ENCODE measurements at places on chromosomes 16 and 17. TPM values are rescaled to one million over a fixed set of nuclear protein-coding genes. Genes with fewer than 3 reads are reported as not detected.

DNA sequence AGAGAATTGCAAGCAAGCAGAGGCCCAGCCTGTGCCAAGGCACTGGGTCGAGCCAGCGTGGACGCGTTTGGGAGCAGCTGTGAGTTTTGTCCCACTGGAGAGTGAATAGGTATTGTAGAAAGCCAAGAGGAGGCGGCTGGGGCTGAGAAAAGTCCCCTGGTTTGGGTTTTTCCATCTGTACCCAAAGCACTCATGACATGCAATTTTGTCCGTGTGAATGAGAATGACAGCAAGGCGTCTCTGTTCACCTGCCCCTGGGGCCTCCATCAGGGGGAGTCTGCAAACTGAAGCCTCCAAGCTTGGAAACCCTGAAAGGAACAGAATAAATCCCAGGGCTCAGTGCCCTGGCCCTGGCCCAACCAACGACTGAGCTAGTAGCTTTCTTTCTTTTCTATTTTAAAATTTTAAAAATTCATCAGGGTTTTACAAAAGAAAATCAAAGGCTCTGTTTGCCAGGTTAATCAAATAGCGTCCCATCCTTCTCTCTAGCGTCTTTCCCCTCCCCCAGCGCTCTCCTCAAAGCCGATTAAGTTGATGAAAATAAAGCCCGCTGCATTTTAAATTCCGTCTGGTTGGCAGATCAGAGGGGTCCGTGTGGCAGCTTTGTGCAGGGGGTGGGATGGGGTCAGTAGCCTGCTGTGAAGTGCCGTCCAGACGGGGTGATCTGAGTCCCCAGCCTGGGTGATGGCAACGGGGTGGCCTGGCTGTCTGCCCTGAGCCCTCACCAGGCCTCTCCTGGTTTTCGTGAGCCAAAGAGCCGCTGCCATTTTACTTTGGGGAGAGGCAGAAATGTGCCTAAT is 171.0 kb downstream of the KATNIP start:
- H3K27ac ChIP-seq: no peak overlapping the region
- no peak overlapping the region for H3K4me3 ChIP-seq
- no peaks in the 10 kb centered on the region for H3K27me3 ChIP-seq

GRCh38 chr17:38735161-38735997 is 5.2 kb downstream of the CISD3 start:
- DNase-seq: peak; percentile 87
- H3K4me3 ChIP-seq: no peak overlapping the region
- no peak overlapping the region for H3K27ac ChIP-seq
- no peaks in the 10 kb centered on the region for H3K27me3 ChIP-seq
- H3K4me1 ChIP-seq: peaks cover 37% of the 10 kb centered on the region
- H3K36me3 ChIP-seq: peaks cover 22% of the 10 kb centered on the region

GRCh38 chr16:86209202-86209601 is 301.1 kb upstream of the FOXF1 start:
- H3K4me1 ChIP-seq: no peaks in the 10 kb centered on the region
- no peak for DNase-seq
- H3K4me3 ChIP-seq: no peak overlapping the region
- no peaks in the 10 kb centered on the region for H3K36me3 ChIP-seq
- peaks cover 4% of the 10 kb centered on the region for H3K27me3 ChIP-seq

- H3K27ac ChIP-seq: no peak overlapping the region
- no peak for DNase-seq
- H3K27me3 ChIP-seq: no peaks in the 10 kb centered on the region
- no peaks in the 10 kb centered on the region for H3K36me3 ChIP-seq
- H3K4me1 ChIP-seq: no peaks in the 10 kb centered on the region
Observed at GRCh38 chr17:48441231-48441711, 11.3 kb upstream of the SKAP1 start.

DNA sequence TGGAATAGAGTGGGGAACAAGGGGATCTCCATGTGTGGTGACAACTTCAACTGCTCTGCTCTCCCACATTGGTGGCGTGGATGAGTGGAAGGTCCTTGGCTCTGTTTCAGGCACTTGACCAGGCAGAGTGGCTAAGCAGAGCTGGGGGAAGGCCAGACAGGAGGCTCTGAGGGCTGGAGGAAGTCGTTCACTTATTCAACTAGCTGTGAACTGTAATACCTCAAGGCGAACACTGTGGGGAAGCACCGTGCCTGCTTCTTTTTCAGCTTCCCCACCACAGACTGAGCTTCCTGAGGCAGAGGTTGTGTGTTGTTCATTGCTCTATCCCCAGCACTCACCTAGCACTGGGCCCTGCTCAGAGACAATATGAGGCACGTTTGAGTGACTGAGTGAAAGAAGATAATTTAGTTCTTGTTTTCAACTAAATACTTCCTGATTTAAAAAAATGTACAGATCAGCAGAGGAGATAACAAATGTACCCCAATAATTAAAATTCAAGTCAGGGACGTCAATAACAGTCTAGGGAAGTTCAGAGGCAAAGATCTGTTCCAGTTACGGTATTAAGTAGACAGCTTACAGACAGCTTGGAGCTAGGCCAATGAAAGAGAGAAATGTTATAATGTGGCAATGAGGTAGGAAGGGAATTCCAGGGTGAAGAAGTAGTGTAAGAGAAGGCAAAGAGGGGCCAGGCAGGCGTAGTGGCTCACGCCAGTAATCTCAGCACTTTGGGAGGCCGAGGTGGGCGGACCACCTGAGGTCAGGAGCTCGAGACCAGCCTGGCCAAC is 34.7 kb downstream of the MYO18A start:
- no peaks in the 10 kb centered on the region for H3K36me3 ChIP-seq
- H3K27ac ChIP-seq: no peak overlapping the region
- peaks cover 28% of the 10 kb centered on the region for H3K4me1 ChIP-seq
- DNase-seq: peak; percentile 66

DNA sequence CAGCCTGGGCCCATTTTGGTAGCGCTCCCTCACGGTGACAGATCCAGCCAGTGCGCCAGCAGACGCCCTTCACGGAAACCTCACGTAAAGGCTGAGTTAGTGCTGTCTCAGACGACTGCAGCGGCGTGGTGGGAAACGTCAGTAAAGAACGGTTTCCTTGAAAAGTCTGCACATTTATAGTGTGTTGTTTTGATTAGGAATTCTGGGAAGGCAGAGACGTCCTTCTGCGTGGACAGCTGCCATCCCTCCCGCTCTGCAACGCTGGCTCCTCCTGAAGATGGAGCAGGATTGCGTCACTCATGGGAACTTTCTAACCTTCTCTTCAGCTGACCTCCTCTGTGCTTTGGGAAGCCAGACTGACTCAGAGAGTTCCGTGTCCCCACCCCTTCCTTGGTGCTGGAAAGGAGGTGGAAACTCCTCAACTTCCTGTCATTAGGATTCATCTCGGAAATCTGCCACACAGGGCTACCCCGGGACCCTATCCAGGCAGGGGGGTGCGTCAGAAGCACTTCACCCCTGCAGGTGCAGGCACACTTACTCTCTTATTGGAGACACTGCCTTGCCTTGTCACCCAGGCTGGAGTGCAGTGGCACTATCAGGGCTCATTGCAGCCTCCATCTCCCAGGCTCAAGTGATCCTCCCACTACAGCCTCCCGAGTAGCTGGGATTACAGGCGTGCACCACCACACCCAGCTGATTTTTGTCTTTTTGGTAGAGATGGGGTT is 24.3 kb upstream of the CRISPLD2 start:
- peak overlapping the region; percentile 26 for H3K27ac ChIP-seq
- no peak overlapping the region for H3K4me3 ChIP-seq
- H3K36me3 ChIP-seq: no peaks in the 10 kb centered on the region
- DNase-seq: peak; percentile 38
- H3K27me3 ChIP-seq: no peaks in the 10 kb centered on the region

The ACSM5 gene
- 8.6 TPM for total RNA-seq

The ITGAX gene
- 11.9 TPM for total RNA-seq

Data from kidney (tissue), 22 donors.